NCI-H1930 (cell line): ENCODE measurements at places on chromosomes 7 and 10.

DNA sequence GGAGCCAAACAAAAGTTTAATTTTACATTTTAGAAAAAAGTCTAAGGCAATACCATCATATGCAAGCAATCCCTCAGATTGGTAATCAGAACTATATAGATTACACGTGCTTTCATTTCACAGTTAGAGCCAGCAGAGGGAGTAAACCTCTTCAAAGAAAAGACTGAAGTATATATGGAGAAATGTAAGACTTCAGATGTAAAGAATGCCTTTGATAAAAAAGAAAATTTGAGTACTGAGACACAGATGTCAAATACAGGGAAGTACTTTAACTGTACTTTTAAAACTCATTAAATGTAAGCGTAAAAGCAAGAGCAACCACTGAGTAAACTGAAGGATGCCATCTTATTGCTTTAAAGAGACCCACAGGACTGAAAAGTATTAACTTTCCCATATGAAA is 101.4 kb upstream of the FAM133B start:
- DNase-seq: no peak

- DNase-seq: no peak
These were observed 76.5 kb upstream of the GRID1 start for GRCh38 chr10:86443069-86443468.

GRCh38 chr7:142088022-142088714 is 23.4 kb upstream of the MGAM2 start:
- DNase-seq: no peak

DNA sequence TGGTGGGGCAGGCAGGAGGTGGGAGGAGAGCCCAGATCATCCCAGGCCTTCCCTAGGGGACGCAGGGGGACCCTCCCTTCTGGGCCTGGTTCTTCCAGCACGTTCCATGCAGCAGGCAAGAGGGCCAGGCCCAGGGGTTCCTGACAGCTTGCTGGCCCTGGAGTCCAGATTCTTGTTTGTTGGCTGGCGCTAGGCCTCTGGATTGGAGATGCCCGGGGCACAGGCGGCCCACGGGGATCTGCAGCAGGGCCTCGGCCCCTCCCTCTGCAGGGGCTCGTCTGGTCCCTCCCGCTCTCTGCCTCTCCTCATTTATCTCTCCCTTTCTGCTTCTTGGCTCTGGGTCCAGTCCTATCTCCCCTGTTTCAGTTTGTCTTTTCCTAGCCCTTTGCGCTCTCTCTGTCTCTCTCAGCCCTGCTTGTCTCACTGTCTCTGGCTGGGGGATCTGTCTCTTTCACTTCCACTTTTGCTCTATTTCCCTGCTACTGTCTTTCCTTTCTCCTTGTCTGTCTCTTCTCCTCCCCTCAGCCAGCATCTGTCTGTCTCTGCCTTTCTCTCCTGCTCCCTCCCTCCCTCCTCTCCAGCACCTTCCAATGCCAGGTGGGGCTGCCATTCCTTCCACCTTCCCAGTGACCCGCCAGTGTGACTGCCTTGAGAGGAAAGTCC is 1.1 kb upstream of the AQP1 start:
- DNase-seq: no peak

DNA sequence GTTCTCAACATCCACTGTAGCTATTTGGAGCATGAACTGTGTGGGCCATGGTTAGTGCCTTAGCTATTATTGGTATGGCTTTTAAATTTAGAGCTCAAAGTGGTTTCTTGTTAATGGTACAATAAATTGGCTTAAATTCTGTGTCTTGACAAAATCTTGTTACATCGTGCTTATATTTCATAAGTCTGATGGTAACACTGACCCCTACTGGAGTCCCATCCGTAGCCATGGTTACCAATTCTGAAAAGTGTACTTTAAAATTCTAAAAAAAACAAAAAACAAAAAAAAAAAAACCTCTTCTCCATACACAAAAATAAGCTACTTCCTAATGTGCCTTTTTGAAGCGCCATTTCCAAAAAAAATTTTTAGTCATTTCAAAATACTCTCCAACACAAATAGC is 6.4 kb upstream of the RPP30 start:
- no peak for DNase-seq

GRCh38 chr10:23158370-23158769 is 33.7 kb upstream of the PTF1A start:
- no peak for DNase-seq

DNA sequence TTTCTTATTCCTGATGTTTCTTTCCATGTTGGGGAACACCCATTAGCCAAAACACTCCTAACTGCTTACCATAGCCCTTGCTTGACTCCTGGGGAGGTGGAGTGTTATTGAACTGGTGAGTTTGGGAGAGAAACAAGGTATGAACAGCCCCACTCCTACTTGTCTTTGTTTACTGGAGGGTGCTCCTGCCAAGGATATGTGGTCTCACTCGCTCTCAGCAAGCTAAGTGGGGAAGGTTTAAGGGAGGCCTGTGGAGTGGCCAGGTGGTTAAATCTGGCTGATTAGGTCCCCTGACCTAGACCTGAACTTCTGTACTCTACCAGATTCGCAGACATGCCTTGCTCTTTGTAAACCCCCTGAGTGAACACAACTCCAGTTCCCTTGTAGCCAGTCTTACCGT is 300.1 kb downstream of the PTEN start:
- DNase-seq: no peak

- peak; percentile 82 for DNase-seq
These were observed 111.1 kb downstream of the TNS3 start for GRCh38 chr7:47470567-47471357.

DNA sequence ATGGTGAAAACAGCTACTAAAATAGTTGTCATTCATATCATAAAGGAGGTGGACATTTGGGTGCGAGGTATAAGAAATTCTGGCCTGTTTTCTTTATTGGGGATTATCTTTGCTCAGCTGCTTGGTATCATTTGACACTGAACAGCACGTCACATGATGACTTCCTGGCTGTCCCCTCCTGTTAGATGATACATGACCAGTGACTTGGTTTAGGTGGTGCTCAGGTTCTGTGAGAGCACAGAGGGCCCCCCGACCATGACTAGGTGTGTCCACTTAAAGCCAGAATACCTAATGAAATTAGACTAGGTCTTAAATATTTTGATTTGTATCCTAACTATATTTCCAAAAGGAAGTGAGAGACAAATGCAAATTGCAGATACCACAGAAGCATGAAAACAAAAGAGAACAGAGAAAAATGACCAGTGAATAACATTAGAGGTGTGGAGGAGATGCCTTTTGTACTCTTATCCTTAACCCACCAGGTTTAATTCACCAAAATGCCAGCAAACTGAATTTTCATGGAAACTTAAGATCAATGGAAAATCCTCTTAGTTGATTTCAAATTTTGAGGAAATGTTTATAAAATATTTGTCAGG is 50.6 kb upstream of the GJD4 start:
- no peak for DNase-seq
